ENCODE measurements at places on chromosomes 4 and X.

- no peak for DNase-seq
Observed at GRCh38 chr4:2932951-2933565, 30.1 kb downstream of the NOP14 start.

- no peak for DNase-seq
Observed at GRCh38 chr4:111404673-111405072, 740.6 kb upstream of the FAM241A start.

DNA sequence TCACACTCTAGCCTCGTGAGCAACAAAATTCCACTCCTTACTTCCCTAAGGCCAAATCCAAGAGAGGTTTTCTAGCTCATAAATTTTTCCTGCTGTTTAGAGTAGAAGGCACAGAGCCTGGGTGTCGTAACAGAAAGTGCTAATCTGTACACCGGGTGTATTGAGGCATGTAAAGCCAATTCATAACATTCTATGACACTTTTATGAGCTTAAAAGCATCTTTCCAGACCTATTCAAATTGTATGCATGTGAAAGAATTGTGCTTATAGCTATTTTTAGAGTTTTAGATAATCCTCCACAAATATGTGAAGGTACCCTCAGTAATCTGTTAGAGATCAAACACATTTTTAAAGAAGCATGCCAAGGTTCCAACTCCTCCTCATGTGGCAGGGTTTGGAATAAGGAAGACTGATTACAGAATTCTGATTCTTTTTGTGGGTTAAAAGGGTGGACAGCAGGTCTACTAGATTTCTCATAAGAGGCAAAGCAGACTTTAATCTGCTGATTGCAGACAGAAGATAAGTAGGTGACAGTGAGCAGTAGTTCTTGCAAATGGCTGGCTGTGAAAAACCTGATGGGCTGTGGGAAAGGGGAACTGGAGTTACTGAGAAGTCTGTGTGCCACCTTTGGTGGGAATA is 25.5 kb upstream of the LRCH2 start:
- DNase-seq = no peak

GRCh38 chr4:140312100-140312499 is 61.3 kb upstream of the SCOC start:
- no peak for DNase-seq

GRCh38 chr4:178306565-178306964 is 864.3 kb upstream of the AGA start:
- no peak for DNase-seq

DNA sequence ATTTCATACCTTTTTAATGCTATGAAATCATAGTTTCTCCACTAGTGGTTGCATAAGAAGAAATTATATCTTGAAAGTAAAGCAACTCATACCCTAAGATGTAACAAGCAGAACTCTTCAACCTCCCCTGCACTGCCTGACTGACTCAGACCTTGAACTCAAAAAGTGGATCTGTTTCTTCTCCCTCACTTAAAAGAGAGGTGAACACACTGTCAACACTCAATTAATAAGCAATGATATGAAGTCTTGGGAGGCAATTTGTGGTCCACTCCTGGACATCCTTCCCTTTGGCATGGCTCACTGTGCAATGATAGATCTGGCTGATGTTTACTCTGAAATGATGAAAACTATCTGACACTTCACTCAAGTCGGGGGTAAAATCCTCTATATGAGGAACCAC is 282.0 kb upstream of the DKK2 start:
- no peak for DNase-seq

DNA sequence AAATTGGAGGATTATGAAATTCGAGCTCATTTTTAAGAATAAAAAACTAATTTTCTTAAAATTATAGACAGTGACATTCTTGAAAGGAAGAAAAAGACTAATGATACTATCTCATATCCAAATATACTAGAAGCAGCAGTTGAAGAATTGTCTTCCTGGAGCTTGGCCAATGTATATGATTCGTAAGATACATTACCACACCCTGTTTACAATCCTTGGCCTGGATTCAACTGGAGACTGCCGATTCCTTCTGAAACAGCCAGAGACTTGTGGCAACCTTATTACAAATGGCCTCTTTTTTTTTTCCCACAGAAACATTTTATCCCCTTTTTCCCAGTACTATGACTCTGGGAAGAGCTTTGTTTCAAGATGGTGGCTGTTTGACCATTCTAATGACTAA is 571.2 kb upstream of the FAT1 start:
- DNase-seq = no peak

- DNase-seq = no peak
Observed at GRCh38 chrX:8404471-8404870, 60.2 kb upstream of the VCX3B start.

DNA sequence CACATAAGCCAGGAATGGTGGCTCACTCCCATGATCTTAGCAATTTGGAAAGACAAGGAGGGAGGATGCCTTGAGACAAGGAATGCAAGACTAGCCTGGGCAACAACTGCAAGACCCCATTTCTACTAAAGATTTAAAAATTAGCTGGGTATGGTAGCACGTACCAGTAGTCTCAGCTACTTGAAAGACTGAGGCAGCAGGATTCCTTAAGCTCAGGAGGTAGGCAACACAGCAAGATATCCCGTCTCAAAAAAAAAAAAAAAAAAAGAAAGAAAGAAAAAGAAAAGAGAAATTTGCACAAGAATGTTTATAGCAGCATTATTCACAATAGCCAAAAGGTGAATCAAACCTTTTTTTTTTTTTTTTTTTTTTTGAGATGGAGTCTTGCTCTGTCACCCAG is 29.7 kb downstream of the PDS5A start:
- no peak for DNase-seq

DNA sequence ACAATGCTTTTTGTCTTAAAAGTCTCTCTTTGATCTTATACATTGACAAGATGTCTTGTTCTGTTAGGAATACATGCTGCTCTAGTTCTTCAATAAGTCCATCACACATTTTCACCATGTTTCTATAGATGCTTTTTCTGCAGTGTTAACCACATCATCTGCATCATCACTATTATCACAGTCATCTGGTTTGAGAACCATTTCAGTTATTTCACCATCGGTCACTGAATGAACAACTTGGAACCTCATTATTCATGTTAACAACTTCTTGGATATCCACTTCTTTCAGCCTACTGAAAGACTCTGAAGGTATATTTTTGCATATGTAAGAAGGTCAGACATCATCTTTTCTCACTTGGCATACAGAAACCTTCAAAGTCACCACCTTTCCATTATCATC is 975.2 kb downstream of the STIM2 start:
- DNase-seq = no peak

GRCh38 chr4:119053245-119053644 is 82.4 kb upstream of the MYOZ2 start:
- no peak for DNase-seq

GRCh38 chrX:71227370-71228062 is 4.5 kb downstream of the GJB1 start:
- DNase-seq = no peak

DNA sequence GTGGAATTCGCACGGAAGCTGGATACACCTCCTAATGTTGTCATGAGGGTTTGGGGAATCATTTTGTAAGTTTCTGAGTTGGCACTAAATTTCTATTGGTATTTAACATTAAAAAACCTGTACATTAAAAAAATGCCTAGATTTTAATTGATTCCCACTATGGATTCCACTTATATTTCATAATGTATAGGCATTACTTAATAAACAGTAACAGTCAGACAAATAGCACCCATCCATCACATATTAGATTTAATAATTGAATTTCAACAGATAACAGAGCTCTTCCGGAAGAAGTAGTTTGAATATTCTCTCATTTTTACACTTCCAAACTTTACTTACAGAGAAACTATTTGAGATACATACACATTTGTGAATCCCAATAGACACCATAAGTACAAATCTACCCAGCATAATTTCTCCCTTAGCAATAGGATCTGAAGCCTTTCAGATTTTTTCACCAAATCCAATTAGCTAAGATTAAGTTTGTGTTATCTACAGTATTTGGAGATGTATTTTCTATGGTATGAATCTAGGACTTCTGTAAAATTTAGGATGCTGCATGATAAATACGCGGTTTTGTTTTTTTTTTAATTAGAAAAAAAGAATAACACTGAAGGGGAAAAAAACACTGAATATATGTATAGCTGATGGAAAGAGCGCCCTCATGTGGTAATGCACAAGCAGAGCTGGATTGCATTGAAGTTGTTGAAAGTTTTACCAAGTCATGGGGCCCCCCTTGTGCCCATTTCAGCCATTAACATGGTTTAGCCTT is 12.2 kb upstream of the ODAM start:
- DNase-seq = no peak

DNA sequence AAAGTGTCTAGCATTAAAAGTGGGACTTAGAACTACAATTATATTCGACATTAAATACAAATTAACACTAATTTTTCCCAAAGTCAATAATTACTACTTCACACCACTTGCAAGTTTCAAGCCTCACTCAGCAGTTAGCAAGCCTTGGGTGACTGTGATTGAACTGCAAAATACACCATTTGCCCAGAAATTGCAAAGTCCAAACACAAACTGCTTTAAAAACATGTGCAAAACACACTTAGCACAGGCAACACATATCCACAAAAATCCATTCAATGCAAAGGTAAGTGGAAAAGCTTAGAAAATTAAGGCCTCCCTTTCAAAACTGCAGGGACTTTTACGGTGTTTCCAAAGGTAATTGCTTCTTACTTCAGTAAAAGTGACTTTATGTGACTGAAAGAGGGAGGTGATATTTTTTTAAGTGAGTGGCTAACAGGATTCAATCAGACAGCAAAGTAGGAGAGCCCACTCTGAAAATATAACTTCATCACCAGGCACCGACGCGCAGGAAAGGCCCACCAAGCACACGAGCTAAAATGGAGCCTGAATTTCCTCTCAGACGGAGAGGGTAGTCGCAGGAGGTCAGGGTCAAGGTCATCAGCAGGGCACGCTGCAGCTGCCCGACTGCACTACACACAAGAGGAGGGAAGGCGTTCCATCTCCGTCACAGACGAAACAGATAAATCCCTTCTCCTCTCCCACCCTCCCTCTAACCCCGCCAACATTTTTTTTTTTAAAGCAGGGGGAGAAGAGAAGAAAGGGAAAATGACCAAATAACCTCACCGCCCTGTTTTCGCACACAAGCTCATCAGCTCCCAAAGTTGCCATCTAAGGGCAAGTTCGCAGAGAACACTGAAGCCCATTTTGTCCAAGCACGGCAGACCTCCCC is 3.1 kb downstream of the ZNF827 start:
- no peak for DNase-seq

GRCh38 chr4:6492027-6492590 is 19.7 kb upstream of the PPP2R2C start:
- no peak for DNase-seq

GRCh38 chrX:13428053-13428786 is 108.4 kb upstream of the ATXN3L start:
- DNase-seq = no peak

DNA sequence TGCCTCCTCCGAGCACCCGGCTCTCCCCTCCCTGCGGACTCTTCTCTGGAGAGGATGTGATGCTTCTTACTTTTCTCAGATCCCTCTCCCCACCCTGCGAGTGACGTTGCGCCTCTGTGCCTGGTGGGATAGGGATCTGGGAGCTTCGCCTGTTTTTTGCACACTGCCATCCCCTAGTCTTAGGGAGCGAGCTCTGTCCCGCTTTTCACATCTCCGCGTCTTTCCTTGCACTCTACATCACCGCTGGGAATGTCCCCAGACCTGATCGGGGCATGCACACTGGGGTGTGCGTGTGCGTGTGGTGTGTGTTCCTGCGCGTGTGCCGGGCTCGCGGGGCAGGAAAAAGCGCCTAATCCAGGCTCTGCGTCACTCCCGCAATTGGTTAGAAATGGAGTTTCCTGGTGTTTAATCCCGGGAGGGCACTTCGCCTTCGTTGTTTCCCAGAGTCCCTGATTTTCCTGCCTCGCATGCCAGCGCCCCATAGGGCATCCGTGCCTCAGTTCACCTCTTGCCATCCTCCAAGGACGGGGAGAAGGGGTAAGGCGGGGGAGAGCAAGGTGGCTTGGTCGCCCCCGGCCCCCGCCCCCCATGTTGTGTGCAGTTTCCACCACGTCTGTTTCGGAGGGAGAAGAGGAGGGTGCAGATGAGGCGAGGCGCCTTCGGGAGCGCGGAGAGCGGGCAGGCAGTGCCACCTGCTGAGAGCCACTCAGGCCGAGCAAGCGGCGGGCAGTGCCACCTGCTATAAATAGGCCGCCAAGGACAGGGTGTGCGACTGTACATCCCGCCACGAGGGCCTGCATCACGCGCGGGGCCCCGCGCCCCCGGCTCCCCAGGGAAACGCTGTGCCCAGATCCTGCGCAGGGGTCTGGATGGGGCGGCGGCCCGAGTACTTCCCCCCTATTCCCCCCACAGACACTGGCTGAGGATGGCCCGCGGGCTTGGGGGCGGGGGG is 759 bp upstream of the TBC1D1 start:
- DNase-seq = no peak

DNA sequence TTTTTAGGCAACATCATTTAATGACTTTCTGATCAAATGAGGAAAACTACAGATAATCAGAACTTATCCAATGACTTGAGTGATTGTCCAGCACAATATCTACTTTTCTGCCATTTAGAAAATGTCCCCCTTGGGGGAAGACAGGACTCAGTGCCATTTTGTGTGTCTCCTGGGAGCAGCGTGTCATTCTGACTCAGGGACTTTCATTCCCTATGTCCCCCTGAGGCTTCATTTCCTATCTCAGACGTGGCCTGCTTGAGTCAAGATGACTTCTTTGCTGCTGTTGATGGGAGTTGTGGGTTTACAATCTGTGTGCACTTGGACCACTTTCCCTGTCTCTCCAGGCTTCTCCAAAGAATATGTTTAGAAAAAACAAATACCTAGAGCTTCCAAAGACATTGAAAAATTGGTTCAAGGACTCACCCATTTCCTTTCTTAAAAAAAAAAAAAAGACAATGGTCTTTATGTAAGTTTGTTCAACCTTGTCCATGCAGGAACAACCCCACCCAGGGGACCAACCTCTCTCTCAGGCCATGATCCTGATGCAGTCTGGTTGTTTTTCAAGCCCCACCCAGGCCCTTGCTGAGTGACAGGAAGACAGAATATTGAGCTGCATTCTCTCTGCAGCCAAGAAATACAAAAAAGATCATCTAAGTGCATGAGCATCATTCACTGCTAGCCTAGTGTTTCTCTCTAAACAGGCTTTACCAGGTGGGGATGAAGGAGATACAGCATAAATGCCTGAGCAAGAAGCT is 34.3 kb upstream of the TMEM154 start:
- no peak for DNase-seq

DNA sequence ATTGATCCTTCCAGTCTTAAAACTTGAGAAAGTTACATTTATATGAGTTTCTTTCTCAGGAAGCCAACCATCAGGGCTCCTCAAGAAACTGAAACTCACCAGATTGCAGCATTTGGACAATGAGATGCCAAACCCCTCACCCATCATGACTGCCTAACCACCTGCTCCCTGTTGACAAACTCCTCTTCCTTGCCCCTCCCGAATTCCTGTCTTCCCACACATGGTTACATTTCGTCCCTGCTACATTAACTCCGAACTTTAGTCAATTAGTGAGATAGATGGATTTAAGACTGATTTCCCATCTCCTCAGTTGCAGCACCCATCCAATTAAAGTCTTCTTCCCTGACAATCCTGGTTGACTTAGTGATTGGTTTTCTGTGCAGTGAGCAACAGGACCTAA is 118.7 kb downstream of the ZNF330 start:
- no peak for DNase-seq
